ENCODE measurements at places on chromosomes 12 and 14.

GRCh38 chr14:50333014-50333509 is 20.9 kb downstream of the DMAC2L start:
- DNase-seq, result no peak

DNA sequence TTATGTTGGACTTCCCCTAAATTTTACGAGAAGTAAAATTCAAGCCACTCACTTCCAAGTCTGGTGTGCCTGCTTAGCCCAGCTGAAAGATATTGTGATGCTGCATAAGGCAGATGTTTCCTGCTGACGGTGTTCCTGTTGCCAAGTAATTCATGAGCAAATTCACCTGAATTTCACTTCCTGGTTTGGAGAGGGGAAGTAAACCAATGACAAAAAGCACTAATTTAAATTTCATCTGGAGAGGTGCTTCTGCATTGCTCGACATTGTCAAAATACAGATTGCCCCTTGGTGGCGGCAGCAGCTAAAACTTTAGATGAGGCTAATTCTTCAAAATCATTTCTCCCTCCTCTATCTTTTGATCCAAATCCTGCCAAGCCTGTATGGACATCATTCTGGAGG is 281.1 kb downstream of the AACS start:
- no peak for DNase-seq

DNA sequence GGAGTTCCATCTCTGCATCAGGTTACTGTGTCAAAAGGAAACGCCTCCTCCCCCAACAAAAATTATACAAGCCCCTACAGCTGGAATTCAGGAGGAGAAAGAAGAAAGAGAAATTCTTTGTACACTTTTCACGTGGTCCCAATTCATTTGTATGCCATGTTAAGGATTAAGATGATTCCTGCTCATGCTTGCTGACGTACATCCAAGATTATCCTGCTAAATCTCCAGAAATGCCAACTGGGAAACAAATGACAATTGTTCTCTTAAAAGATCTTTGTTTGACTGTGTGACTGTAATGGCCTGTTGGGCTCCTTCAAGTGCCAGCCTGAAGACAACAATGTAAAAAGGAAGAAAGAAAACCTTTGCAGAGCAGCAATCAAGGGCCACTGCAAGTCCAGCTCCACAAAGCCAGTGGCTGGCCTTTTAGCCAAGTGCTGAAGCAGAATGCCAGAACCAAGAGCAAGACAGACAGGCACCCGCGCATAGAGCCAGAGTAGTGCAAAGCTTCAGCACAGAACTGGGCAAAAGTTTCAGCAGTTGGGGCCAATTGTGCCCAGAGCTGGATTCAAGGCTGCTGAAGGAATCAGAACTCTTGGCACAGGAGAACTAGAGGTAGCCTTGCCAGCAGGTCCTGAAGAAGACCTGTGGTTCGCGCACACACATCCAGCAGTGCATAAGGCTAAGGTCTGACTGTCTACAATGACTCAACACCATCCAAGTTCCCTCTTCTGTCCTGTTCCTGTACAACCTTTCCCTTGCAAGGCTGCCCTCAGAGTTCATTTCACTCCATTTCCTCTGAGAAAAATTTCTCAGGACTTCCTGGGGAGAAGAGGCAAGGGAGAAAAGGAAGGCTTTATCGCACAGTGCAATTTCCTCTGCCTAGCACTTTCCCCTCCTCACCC is 209.7 kb upstream of the BMP4 start:
- DNase-seq, result no peak

GRCh38 chr12:50060120-50060468 is 2.7 kb downstream of the ASIC1 start:
- no peak for DNase-seq

- no peak for DNase-seq
These were observed 378.4 kb downstream of the SEC23A start for GRCh38 chr14:38724621-38725020.

- no peak for DNase-seq
These were observed 649 bp downstream of the AQP6 start for GRCh38 chr12:49973361-49973830.

GRCh38 chr12:108633534-108634248 is at the start of gene SELPLG:
Gene SELPLG, minus strand, starts transcription at chr12:108633894. Its CDS starts 9,587 bp downstream, at chr12:108624307.
- peak; percentile 73 for DNase-seq

DNA sequence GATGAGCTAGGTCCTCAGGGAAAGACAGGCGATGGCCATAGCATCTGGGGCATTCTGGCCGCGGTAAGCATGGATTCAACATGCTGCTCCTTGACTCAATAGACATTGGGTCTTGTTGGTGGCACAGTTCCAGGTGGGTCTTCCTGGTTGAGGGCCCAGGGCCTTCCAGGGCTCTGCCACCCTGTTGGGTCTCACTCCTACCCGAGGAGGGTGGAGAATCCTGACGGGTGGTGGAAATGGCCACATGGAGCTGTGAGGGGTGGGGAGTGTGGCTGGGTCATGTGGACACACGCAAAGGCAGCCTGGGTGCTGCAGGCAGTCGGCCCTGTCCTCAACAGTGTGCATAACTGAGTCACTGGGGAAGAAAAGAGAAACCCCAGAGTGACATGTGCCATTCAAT is 148.1 kb downstream of the KIF26A start:
- DNase-seq, result no peak

- DNase-seq, result no peak
These were observed 34.2 kb upstream of the DEGS2 start for GRCh38 chr14:100193417-100194357.

DNA sequence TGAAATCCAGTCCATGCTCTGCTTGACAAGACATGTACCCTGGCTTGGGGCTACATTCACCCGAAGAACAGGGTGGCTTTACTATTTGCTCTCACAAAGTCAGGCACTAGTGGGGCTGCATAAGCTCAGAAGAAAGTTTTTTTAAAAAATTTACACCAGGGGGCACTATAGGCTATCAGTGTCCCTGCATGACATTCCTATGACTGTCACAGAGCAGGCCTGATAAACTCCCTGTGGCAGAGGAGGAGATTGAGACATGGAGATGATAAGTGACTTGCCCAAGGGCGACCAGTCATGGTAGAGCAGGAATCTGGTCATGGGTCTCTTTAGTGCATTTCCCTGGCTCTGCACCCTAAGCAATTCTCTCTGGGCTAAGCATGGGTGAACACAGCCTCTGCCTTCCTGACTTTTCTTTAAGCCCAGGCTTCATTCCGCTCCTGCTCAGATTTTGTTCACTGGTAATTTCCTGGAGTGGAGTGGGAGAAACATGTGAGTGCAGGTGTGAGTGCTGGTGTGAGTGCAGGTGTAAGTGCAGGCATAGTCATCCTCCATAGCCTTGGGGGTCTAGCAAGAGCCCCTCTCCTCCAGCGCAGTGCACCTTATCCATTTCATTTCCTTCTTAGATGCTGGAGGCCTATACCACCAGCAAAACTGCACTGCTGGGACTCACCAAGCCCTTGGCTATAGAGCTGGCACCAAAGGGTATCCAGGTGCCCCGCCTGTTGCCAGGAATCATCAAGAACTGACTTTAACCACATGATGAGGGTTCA is 91.6 kb downstream of the DHRS2 start:
- no peak for DNase-seq

DNA sequence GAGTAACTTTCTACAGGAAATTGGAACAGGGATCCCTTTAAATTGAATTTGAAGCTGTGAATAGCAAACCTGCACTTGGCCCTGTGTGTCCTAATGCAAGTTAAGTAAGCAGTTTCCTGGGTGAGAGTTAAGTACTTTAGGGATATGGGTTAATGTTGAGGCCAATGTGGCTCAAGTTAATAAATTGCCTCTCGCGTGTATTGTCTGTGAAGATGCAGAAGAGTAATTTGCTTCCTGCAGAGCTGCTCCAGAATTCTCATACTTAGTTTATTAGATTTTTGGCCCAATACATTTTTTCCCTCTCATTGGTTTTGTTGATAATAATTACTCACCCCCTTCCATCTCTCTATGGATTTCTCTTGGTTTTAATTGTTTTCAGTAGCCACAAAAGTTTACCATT is 86.5 kb downstream of the SLC25A47 start:
- DNase-seq, result no peak

DNA sequence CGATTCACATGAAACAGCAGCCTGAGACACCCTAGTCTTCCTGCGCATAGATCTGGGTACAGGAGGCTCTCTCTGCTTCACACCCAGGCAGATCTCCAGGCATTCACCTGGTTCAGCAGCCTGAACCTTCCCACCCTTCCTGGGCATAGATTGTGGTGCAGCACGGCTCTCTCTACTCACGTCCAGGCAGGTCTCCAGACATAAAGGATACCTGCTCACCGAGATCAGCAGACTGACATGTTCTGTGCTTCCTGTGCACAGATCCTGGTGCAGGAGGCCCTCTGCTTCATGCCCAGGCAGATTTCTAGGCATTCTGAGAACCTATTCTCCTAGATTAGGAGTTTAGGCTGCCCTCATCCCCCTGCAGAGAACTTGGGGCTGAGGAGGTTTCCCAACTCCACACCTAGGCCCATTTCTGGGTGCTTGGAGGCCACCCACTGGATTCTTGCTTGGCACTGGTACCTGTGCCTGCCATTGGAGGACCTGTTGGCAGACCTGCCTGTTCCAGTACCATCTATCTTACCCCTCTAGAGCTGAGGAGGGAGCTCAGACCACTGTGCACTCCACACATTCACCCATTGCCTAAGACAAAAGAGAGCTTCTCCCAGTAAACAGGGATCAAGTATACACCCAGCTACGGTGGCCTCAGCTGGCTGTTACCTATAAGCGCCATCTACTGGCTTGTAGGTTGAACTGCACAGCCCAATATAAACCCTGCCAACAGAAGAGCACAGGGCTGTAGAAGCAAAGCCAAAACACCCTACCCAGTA is 28.0 kb upstream of the GARIN6 start:
- no peak for DNase-seq

GRCh38 chr12:9742661-9743060 is 9.8 kb upstream of the CLECL1 start:
- DNase-seq, result peak; percentile 40

- DNase-seq, result no peak
These were observed 21.7 kb upstream of the LRTM2 start for GRCh38 chr12:1798641-1799020.

DNA sequence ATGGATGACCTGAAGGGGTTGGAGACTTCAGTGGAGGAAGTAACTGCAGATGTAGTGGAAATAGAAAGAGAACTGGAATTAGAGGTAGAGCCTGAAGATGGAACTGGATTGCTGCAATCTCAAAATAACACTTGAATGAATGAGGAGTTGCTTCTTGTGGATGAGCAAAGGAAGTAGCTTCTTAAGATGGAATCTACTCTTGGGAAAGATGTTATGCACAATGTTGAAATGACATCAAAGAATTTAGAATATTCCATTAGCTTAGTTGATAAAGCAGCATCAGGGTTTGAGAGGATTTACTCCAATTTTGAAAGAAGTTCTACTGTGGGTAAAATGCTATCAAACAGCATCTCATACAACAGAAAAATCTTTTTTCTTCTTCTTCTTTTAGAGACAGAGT is 186.4 kb upstream of the PRKD1 start:
- no peak for DNase-seq

DNA sequence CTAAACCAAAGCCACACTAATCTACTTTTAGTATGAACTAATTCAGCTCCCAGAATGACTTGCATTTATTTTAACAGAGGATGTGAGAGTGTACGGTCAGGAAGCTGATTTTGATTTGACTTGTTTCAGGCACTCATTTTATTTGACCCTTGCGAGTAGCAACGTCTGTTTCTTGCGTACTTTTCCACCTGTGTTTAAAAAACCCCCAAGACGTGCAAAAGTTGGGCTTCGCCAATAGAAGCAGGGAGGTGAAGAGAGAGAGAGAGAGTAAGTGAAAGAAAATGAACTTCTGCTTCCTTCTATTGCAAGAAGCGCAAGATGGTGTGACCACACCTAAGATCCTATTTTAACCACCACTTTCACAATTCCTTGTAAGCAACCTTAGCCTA is 6.7 kb upstream of the SLC15A4 start:
- no peak for DNase-seq

- DNase-seq, result no peak
These were observed 180.0 kb downstream of the KITLG start for GRCh38 chr12:88400302-88400701.

- no peak for DNase-seq
These were observed 477.0 kb downstream of the SOX5 start for GRCh38 chr12:23472329-23472971.

GRCh38 chr12:2631653-2632350 is 163.0 kb upstream of the FKBP4 start:
- DNase-seq, result no peak

DNA sequence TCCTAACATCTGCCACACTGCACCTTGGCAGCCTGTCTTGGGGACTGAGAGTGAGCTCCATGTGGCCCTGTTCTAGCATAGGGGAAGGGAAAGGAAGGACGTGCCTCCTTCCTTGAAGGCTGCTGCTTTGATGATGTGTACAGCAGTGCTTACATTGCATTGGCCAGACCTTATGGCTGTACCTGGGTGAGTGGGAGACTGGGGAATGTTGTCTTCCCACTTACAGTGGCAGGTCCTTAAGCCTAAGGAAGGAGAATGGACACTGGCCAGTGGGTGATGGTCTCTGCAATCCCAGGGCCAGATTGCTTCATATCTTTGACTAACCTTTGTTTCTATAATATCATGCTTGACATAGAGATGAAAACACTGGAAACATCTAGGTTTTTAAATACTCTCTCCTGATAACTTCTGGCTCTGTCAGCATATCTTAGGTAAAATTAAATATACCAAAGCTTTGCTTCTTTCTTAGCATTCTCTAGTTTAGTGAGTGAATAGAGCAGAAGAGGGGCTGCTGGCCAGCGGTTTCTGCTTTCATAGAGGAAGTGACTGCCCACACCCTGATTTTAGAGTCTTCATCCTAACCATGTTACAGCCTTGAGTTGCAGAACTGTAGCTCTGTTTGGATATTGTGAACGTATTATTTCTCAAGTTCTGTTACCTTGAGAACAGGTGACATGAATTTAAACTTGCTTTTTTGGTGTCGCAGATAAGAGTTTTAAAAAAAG is 27.2 kb downstream of the KLC1 start:
- no peak for DNase-seq

DNA sequence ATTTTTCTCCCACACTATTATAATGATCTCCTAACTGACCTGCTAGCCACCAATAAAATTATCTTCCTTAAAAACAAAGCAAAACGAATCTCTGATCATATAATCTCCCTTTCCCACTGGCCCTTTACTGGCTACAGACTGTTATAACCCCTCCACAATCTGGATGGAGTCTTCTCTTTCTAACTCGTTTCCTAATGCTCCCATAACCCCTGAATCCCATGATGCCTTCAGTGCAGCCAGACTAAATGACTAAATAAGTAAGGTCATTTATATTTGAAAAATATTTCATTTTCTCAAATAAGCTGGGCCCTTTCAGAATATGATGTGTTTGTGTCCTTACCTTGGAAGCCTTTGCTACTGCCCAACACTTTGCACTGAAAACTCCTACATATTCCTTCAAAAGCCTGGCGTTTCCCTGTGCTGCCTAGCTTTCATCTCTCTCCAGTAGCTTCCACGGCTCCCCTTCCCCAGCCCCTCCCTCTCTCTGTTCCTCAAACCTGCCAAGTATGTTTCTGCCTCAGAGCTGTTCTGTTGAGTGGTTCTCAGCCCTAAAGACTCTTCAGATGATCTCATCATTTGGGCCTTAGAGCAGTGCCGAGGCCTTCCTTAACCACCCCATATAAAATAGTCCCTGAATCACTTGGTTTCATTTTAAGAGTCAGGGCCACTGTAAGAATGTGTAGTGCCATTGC is 91.7 kb downstream of the MYRFL start:
- DNase-seq, result no peak

GRCh38 chr14:89658977-89659670 is 242.1 kb upstream of the FOXN3 start:
- no peak for DNase-seq

Data from activated CD4-positive, CD25-positive, alpha-beta regulatory T cell (primary cell).